Lung (tissue), 17 donors: ENCODE measurements at places on chromosomes 1 and 21. TPM values are rescaled to one million over a fixed set of nuclear protein-coding genes. Genes with fewer than 3 reads are reported as not detected.

The MEX3A gene
- total RNA-seq, result 1.1 TPM

The DCST1 gene
- total RNA-seq, result 0.20 TPM

The SPRR5 gene
- not detected for total RNA-seq

The LENEP gene
- 0.89 TPM for total RNA-seq

DNA sequence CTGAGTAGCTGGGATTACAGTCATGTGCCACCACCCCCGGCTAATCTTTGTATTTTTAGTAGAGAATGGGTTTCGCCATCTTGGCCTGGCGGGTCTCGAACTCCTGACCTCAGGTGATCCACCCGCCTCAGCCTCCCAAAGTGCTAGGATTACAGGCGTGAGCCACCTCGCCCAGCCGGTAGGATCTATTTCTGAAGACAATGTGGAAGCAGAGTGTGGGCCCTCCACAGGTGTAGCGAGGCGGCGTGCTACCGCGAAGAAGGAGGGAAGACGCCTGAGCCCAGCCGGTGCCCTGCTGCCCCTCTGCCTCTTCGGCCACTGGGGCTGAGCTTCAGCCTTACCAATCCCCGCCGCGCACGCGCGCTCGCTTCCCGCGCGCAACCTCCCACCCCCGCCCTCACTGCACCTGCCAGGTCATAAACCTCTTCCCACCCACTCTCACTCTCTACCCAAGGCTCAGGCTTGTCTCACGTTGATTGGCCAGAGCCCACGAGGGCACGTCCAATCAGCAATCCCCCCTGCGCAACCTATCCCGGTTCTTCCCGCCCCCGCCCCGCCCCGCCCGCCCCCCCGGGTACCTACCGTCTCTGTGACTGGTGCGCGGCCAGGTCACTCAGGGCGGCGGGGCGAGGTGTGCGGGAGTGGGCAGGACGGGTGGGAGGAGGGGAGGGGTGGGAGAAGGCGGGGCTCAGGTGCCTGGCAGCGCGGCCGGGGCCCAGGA, 409 bp upstream of the HOOK1 start:
- peak; percentile 90 for DNase-seq

DNA sequence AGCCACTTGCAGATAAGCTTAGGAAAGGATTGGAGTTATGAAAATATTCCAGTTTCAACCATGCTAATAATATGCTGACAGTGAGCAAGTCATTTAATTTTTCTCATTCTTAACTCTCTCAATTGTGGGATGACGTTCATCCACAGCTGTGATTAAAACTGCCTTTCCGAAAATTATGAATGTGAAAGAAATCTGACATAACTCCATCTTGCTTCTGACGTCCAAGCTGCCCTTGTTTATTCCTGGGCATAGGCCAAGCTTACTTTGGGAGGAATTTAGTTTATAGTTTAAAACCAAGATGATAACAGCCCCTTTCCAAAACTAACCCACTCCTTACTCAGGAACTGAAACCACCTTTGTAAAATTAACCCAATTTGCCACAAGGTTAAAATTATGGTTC, 11.0 kb upstream of the RGS18 start:
- DNase-seq, result no peak

DNA sequence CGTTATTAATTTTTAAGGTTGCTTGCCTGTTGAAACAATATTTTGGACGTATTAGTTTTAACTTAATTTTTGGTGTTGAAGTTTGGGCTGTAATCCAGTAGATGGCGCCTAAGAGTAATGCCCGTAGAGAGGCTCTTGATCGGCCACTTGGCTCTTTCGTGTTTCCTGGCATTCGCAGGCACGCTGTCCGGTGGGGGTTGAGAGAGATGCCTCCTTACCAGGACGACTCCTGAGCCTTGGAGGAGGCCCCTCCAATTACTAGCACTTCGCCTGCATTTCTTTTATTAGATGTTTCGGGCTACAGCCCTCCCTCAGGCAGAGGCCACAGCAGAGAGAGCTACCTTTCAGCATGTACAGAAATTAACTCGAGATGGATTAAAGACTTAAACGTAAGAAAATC, 12.0 kb downstream of the OR2M4 start:
- no peak for DNase-seq

GRCh38 chr1:163142152-163142551, 60.6 kb downstream of the RGS5 start:
- no peak for DNase-seq
